SJCRH30 (cell line): ENCODE measurements at places on chromosomes 12 and 14. TPM values are rescaled to one million over a fixed set of nuclear protein-coding genes. Genes with fewer than 3 reads are reported as not detected.

Gene GLT1D1
- total RNA-seq = 0.10 TPM in 1 of 2 replicates, not detected in the other

- DNase-seq = no peak
- no peaks in the 10 kb centered on the region for H3K27me3 ChIP-seq
- H3K4me3 ChIP-seq = no peak overlapping the region
- H3K36me3 ChIP-seq = peaks cover 37% of the 10 kb centered on the region
These were observed 6.8 kb downstream of the KNTC1 start for GRCh38 chr12:122533856-122534255.

Gene IQSEC3
- total RNA-seq = 0.05 TPM in 1 of 2 replicates, not detected in the other

- no peak overlapping the region for H3K4me3 ChIP-seq
- no peaks in the 10 kb centered on the region for H3K4me1 ChIP-seq
- H3K36me3 ChIP-seq = no peaks in the 10 kb centered on the region
- H3K27me3 ChIP-seq = no peaks in the 10 kb centered on the region
These were observed 97.9 kb downstream of the RERGL start for GRCh38 chr12:17992002-17992656.
